GM23338 (cell line): ENCODE measurements at places on chromosomes 13 and 19. TPM values are rescaled to one million over a fixed set of nuclear protein-coding genes. Genes with fewer than 3 reads are reported as not detected.
A peak's percentile ranks its signal among the peaks of the same experiment; 100 is the strongest.

PEX11G gene
- 2.2 and 3.1 TPM in 2 replicates for polyA plus RNA-seq

DNA sequence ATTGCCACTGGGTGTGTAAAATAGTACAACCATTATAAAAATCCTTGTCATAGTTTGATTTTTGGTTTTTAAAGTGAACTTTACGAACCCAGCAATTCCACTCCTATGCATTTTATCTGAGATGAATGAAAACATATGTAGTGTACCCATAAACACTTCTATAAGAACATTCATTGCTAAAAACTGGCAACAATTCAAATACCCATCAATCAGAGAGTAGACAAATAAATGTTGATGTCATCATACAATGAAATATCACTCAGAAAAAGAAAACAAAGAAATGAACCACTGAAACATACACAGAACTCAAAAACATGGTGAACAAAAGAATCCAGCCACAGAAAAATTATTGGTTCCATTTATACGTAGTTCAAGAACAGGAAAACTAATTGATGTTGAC is 202.3 kb downstream of the ABCC4 start:
- H3K27me3 ChIP-seq, result no peaks in the 10 kb centered on the region
- H3K36me3 ChIP-seq, result no peaks in the 10 kb centered on the region; the same call in 1 of the 2 replicates

DNA sequence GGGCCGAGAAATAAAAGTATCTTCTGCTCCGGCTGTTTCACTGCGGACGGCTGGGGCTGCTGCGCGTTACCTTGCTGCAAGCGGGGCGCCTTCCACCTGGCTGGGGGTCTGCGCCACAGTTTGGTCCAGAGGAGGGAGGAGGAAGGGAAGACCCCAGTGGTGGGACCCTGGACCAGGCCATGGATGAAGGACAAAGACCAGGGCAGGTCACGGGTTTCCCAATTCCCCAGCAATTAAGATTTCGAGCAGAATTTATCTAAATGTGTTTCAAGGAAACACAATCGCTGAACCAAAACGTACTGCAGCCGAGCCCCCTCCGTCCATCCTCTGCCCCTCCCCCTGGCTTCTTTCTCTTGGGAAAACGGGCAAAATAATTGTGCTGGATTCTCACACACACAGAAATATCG is 2.9 kb downstream of the SOX1 start:
- H3K27ac ChIP-seq, result no peak overlapping the region
- H3K4me1 ChIP-seq, result peaks cover 54% of the 10 kb centered on the region
- H3K4me3 ChIP-seq, result no peak overlapping the region
- H3K27me3 ChIP-seq, result peaks cover 82% of the 10 kb centered on the region

DNA sequence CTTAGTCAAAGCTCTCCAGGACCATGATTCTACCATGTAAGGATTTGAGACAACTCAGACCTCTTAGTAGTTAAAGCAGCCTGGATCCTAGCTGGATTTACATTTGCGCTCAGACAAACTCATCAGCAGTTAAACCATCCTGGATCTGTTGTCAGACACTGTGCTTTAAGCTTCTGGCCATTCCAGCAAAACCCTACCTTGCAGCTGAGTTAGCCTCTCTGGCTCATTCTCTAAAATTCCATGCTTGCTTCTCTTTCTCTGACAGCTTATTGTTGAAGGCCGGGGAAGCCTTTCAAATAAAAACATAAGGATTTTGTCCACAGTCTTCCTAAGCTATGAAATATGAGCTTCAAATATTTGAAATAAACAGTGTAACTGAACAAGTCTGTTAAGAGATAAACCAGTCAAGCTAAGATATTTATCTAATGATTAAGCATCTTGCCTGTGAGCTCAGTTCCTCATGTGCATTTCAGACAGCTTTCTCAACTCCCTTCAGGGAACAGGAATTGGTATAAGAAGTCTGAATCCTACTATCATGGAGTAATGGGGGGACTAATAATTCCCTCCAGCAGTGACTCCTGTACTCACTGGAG is 89.3 kb downstream of the SLAIN1 start:
- no peaks in the 10 kb centered on the region; the same call in 1 of the 2 replicates for H3K36me3 ChIP-seq
- H3K4me3 ChIP-seq, result no peak overlapping the region
- H3K4me1 ChIP-seq, result 0 out of 2 replicates have a peak, but pooled peaks cover 5% of the 10 kb centered on the region
- no peak overlapping the region for H3K27ac ChIP-seq

- H3K36me3 ChIP-seq, result no peaks in the 10 kb centered on the region
- DNase-seq, result no peak
- H3K27ac ChIP-seq, result no peak overlapping the region
- no peaks in the 10 kb centered on the region for H3K4me1 ChIP-seq
These were observed 9.4 kb downstream of the NRTN start for GRCh38 chr19:5814123-5814851.

- peak; percentile 35 for DNase-seq
- no peaks in the 10 kb centered on the region; the same call in 1 of the 2 replicates for H3K4me1 ChIP-seq
- no peaks in the 10 kb centered on the region for H3K27me3 ChIP-seq
- H3K36me3 ChIP-seq, result no peaks in the 10 kb centered on the region
- H3K27ac ChIP-seq, result no peak overlapping the region
These were observed 14.8 kb upstream of the FXYD3 start for GRCh38 chr19:35100588-35101533.

GRCh38 chr19:23203841-23204344 is 46.3 kb downstream of the ZNF724 start:
- no peaks in the 10 kb centered on the region for H3K4me1 ChIP-seq
- peak; percentile 90 for DNase-seq
- peak overlapping the region; percentile 41 for H3K4me3 ChIP-seq
- H3K27ac ChIP-seq, result peak overlapping the region; percentile 87
- no peaks in the 10 kb centered on the region for H3K36me3 ChIP-seq

DNA sequence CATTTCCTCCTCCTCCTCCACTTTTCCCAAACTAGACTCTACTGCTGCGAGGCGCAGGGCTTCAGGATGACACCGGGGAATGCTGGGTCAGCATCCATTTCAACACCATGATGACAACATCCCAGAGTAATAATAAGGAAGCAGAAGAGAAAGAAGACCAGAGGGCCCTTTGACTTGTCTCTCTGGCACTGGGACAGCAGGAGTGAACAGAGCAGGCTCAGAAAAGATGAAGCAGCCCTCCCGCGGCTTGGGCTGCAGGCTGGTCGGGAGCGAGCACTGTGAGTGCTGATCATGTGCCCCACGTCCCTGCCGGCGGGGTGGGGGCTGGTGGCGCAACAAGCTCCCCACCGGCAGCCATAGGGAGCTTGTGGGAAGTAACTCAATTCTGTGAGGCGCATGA is 30.5 kb downstream of the RANBP3 start:
- H3K27me3 ChIP-seq, result no peaks in the 10 kb centered on the region
- peaks cover 6% of the 10 kb centered on the region for H3K36me3 ChIP-seq
- no peak overlapping the region for H3K27ac ChIP-seq
